Activated CD8-positive, alpha-beta T cell treated with anti-CD3 and anti-CD28 coated beads for 36 hours (primary cell): ENCODE measurements at places on chromosomes 7 and 10.

DNA sequence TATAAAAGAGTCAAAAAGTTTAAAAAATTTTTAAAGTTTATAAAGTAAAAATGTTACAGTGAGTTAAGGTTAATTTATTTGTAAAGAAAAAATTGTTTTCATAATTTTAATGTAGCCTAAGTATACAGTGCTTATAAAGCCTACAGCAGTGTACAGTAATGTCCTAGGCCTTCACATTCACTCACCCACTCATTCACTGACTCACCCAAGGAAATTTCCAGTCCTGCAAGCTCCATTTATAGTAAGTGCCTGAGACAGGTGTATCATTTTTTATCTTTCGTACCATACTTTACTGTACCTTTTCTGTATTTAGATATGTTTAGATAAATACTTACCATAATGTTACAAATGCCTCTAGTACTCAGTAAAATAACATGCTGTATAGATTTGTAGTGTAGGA, 269.7 kb upstream of the PHF14 start:
- no peaks in the 10 kb centered on the region for H3K36me3 ChIP-seq
- DNase-seq, result no peak
- H3K4me3 ChIP-seq, result no peak overlapping the region
- H3K27ac ChIP-seq, result no peak overlapping the region

DNA sequence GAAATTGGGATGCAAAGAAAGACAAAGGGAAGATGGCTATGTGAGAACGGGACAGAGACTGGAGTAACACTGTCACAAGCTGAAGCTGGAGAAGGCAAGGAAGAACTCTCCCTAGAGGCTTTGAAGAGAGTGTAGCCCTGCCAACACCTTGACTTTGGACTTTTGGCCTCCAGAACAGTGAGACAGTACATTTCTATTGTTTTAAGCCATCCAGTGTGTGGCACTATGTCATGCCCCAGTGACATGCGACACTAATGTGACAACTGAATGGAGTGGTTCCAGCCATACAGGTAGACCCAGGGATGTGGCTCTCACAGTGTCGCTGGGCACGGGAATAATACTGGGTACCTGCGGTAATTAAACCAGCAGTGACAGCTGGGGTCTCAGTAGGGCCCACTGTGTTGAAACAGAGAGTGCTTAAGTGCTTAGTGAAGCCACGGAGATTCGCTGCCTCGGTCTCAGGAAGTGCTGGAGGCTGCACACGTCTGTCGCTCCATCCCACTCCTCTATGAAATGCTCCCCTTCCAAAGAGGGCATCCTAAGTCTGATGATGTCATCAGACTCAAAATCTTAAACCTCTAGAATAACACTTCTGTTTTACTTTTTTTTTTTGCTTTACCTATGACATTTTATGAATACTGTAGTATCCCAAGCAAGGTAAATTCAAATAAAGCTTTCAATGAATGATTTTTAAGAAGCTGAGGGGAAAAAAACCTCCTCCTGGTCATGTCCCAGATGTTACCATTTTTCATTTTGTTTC, 154.6 kb upstream of the RHEB start:
- peaks cover 17% of the 10 kb centered on the region for H3K4me1 ChIP-seq
- no peak for DNase-seq
- no peak overlapping the region for H3K27ac ChIP-seq
- no peak overlapping the region for H3K4me3 ChIP-seq
- no peaks in the 10 kb centered on the region for H3K27me3 ChIP-seq
- peaks cover 6% of the 10 kb centered on the region for H3K36me3 ChIP-seq

- no peak overlapping the region for H3K4me3 ChIP-seq
- H3K4me1 ChIP-seq, result peaks cover 10% of the 10 kb centered on the region
- no peak overlapping the region for H3K27ac ChIP-seq
- no peaks in the 10 kb centered on the region for H3K36me3 ChIP-seq
These were observed 123.9 kb upstream of the ZMIZ1 start for GRCh38 chr10:78944723-78945312.

DNA sequence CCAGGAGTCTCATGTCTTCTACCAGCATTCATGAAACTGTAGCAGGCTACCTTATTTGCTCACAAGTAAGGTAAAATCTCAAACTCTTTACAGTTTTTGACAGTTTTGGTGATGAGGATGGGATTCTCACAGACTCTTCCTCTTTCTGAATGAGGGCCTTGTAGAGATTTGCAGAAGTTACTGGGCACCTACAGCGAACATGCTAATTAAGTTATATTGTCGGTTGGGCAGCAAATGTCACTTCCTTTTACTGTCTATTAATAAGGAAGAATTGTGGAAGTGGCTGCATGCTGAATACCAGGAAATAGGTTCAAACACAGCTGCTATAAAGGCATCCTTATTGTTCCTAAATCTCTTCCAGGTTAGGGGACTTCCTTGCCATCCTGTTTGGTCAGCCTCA, 189.6 kb downstream of the DNAJC1 start:
- no peak for DNase-seq
- no peak overlapping the region for H3K27ac ChIP-seq
- H3K36me3 ChIP-seq, result peaks cover 10% of the 10 kb centered on the region

GRCh38 chr10:58070956-58071355, 196.7 kb downstream of the IPMK start:
- DNase-seq, result no peak
- H3K27me3 ChIP-seq, result peaks cover 9% of the 10 kb centered on the region
- no peaks in the 10 kb centered on the region for H3K4me1 ChIP-seq
- H3K36me3 ChIP-seq, result no peaks in the 10 kb centered on the region
- H3K4me3 ChIP-seq, result no peak overlapping the region
- no peak overlapping the region for H3K27ac ChIP-seq

DNA sequence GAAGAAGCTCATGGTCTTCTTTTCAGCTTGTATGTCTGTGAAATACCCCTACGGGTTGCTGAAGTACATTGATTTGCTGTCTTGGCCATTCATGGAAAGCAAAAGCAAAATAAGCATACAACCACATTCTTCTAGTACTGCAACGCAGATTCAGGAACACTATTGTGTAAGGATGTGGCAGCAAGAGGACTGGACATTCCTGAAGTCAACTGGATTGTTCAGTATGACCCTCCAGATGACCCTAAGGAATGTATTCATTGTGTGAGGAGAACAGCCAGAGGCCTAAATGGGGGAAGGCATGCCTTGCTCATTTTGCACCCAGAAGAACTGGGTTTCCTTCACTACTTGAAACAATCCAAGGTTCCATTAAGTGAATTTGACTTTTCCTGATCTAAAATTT, 133.4 kb upstream of the ANKRD1 start:
- no peak for DNase-seq
- H3K4me1 ChIP-seq, result no peaks in the 10 kb centered on the region
- no peak overlapping the region for H3K4me3 ChIP-seq
- H3K27ac ChIP-seq, result no peak overlapping the region
- no peaks in the 10 kb centered on the region for H3K27me3 ChIP-seq

DNA sequence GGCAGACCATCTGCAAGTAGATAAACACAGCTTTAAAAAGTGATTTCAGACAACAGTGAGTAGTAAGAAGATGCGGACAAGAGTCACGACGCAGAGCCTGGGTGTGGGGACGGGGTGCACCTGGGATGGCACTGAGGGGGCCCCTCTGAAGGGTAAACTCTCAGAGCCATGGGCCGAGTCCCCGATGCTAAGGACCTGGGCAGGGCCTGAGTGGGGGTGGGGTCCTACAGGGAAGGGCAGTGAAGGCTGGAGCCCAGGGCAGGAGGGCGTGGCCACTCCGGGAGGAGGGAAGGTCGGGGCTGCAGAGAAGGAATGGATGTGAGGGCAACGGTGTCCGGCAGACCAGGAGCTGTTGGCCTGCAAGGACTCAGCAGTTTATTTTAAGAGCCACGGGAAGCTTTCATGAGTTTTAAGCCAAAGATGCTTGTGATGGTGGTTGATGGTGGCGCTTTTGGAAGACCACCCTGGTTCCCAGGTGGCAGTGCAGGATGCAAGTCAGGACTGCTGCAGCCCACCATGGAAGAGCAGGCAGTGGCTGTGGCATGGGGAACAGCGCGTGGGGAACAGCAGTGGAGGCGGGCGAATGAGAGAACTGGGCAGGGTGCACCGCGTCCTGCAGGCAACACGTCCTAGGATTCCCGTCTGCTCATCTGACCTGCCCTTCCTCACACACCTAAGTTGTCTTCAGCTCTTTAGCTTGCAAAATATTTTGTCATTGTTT, 296.8 kb downstream of the DNAJB6 start:
- peaks cover 11% of the 10 kb centered on the region for H3K27me3 ChIP-seq
- H3K4me3 ChIP-seq, result no peak overlapping the region
- H3K27ac ChIP-seq, result no peak overlapping the region
- DNase-seq, result no peak

- no peak overlapping the region for H3K4me3 ChIP-seq
- no peaks in the 10 kb centered on the region for H3K36me3 ChIP-seq
- peaks cover 13% of the 10 kb centered on the region for H3K27me3 ChIP-seq
- H3K27ac ChIP-seq, result no peak overlapping the region
- H3K4me1 ChIP-seq, result peaks cover 3% of the 10 kb centered on the region
These were observed 36.1 kb upstream of the SMNDC1 start for GRCh38 chr10:110340816-110341215.

GRCh38 chr10:27646604-27647175, 98.9 kb downstream of the MKX start:
- no peaks in the 10 kb centered on the region for H3K36me3 ChIP-seq
- no peak overlapping the region for H3K4me3 ChIP-seq
- no peaks in the 10 kb centered on the region for H3K4me1 ChIP-seq
- peaks cover 10% of the 10 kb centered on the region for H3K27me3 ChIP-seq
- no peak overlapping the region for H3K27ac ChIP-seq

- DNase-seq, result no peak
- H3K4me1 ChIP-seq, result peaks cover 7% of the 10 kb centered on the region
- peaks cover 46% of the 10 kb centered on the region for H3K27me3 ChIP-seq
- no peaks in the 10 kb centered on the region for H3K36me3 ChIP-seq
- H3K27ac ChIP-seq, result no peak overlapping the region
These were observed 2.5 kb upstream of the SLIT1 start for GRCh38 chr10:97188261-97188711.

DNA sequence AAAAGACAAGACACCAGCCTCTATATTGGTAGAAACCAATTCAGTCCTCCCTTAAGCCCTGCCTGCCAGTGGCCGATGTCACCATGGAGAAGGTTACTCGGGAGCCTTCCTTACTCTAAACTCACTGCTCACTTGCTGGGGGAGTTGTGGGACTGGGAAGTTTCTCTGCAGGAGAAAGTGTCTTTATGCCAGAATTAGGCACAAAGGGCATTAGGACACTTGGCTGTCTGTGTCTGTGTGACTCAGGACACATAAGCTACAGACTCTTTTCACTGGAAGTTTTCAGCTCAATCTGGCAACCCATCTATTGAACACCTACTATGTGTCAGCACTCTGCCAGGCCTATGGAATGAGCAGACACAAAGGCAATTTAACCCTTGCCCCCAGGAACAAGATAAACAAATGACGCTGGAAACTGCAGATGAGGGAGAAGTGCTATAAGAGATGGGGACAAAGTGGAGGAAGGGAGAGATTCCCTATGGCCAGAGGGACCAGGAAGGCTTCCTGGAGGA, 49.5 kb upstream of the CACUL1 start:
- no peak overlapping the region for H3K4me3 ChIP-seq
- no peak for DNase-seq
- peaks cover 1% of the 10 kb centered on the region for H3K27me3 ChIP-seq
- H3K36me3 ChIP-seq, result no peaks in the 10 kb centered on the region
- H3K27ac ChIP-seq, result no peak overlapping the region

DNA sequence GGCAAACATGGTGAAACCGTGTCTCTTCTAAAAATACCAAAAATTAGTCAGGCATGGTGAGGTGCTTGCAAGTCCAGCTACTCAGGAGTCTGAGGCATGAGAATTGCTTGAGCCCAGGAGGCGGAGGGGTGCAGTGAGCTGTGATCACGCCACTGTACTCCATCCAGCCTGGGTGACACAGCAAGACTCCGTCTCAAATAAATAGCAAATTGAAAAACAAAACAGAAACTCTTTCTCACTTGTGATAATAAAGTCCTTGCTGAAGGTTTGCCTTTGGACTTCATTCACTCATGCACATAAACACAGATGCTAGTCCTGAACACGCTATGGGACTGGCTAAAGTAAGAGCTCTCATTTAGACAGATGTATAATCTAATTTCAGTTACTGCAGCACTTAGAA, 37.6 kb downstream of the ANK3 start:
- no peaks in the 10 kb centered on the region for H3K4me1 ChIP-seq
- no peak overlapping the region for H3K4me3 ChIP-seq
- no peak overlapping the region for H3K27ac ChIP-seq
- no peaks in the 10 kb centered on the region for H3K36me3 ChIP-seq
- DNase-seq, result no peak

DNA sequence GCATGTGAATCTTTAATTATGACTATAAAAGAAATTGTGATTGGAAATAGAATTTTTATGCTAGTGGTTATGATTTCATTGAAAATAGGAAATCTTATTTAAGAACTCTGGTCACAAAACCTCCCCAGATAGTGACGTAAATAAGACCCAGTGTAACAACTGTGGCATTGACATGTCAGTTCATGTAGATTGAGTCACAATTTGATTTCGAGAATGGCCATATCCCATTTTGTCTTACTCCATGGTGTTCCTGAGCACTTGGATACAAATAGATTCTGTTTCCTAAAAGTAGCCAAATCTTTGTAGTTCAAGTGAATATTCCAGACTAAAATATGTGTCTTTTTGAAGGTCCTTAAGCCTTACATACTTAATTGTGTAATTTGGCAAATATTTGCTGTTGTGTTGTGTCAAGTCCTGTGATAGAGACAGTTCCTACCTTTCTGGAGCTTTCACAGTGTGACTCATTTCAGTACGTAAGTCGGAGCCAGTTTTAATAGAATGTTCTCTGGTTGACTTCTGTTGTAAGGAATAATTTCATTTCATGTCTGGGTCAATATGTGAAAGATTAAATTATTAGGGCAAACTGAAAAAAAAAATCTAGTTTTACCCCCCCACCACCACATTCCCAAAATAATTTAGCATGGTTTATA, 37.1 kb upstream of the TOMM7 start:
- H3K27me3 ChIP-seq, result no peaks in the 10 kb centered on the region
- H3K4me3 ChIP-seq, result no peak overlapping the region
- H3K4me1 ChIP-seq, result peaks cover 55% of the 10 kb centered on the region
- H3K36me3 ChIP-seq, result peaks cover 70% of the 10 kb centered on the region

DNA sequence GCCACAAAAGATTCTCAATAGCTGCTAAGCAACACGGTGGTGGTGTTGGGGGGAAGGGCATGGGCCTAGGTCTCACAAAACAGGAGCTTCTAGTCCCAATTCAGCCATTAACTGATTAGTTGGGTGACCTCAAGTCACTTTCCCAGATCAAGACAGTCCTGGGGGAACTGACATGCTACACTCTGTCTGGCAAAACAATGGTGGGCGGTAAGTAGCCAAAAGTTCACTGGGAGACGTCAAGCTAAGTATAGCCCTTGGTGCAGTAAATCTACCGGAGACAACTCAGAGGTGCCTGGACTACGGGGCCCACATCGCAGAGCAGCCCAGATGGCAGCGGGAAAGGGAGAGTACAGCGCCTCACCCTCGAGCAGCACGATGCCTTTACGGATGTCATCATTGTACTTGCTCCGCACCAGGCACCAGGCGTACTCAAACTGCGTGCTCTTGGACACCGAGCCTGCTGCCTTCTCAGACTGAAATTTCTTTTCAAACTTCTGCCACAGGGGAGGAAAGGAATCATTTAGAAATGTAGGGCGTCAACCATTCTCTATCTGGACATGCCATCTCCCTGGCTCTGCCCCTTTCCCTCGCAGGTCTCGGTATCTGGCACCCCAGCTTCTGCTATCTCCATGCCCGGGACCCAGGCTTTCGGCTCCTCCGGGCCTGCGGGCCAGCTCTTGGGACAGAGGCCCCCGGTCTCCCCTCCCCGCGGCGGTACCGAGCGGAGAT, 1.1 kb downstream of the FIS1 start:
- peaks cover 28% of the 10 kb centered on the region for H3K4me1 ChIP-seq
- H3K4me3 ChIP-seq, result peak overlapping the region; percentile 85
- H3K27me3 ChIP-seq, result no peaks in the 10 kb centered on the region
- peak overlapping the region; percentile 97 for H3K27ac ChIP-seq

- H3K36me3 ChIP-seq, result no peaks in the 10 kb centered on the region
- no peaks in the 10 kb centered on the region for H3K4me1 ChIP-seq
- no peak for DNase-seq
- H3K27me3 ChIP-seq, result peaks cover 3% of the 10 kb centered on the region
- no peak overlapping the region for H3K27ac ChIP-seq
- H3K4me3 ChIP-seq, result no peak overlapping the region
These were observed 58.3 kb downstream of the SLC39A12 start for GRCh38 chr10:18010050-18010449.
